Kasumi-1 (cell line): ENCODE measurements at places on chromosomes 1 and 21.

GRCh38 chr1:244286341-244286740, 165.4 kb downstream of the ADSS2 start:
- no peak for DNase-seq

- no peak for DNase-seq
These were observed 1.9 kb upstream of the ETV3 start for GRCh38 chr1:157140063-157140588.

GRCh38 chr1:115679141-115679611, 37.4 kb downstream of the VANGL1 start:
- no peak for DNase-seq

DNA sequence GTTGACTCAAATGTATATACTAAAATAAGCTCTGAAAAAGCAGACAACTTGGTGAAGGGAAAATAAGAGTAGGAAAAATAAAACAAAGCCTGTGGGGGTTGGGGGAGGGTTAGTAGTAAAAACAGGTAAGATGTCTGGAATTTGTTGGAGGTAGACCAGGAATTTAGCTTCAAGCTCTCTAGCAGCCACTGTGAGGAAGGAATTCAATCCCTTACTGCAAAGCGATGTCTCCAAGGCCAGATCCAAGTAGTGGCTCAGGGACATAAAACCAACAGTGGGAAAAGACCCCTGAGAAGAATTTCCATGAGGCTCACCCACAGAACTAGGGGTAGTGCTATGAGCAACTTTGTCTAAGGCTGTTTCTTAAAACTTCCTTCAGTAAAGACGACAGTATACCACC, 7.8 kb downstream of the ANGPTL7 start:
- DNase-seq: no peak

DNA sequence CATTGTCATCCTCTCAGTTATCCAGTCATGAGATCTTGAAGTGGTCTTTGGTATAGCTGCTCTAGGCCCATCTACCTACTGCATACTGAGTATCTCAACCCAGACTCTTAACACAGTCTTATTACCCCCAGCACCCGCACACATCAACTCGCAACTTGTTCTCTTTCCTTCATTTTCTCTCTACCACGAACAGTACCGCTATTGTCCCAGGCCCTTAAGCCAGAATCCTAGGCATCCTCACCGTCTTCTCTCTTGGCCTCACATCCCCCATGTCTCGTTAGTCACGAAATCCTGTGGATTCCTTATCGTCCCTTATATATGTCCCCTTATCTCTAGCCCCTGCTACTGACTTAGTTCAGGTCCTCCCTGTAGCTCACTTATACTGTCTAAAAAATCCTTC, 126.4 kb downstream of the TMEM53 start:
- DNase-seq: no peak

DNA sequence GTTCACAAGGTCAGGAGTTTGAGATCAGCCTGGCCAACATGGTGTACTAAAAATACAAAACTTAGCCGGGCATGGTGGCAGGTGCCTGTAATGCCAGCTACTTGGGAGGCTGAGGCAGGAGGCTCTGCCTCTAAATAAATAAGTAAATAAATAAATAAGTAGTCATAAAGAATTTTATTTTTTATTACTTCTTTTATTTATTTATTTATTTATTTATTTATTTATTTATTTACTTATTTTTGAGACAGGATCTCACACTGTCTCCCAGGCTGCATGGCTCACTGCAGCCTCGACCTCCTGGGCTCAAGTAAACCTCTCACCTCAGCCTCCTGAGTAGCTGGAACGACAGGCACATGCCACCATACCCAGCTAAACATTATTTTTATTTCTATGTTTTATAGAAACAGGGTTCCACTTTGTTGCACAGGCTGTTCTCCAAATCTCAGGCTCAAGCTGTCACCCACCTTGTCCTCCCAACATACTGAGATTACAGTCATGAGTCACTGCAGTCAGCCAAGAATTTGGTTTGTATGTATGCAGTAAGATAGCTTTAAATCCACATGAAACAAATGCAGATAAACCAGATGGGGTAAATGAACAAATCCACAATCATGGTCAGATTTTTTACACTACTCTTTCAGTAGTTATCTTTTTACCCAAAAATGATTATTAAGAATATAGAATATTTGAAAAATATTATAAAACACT, 523.3 kb upstream of the RGS18 start:
- no peak for DNase-seq

- no peak for DNase-seq
These were observed 267.8 kb downstream of the C1orf94 start for GRCh38 chr1:34444516-34444915.

DNA sequence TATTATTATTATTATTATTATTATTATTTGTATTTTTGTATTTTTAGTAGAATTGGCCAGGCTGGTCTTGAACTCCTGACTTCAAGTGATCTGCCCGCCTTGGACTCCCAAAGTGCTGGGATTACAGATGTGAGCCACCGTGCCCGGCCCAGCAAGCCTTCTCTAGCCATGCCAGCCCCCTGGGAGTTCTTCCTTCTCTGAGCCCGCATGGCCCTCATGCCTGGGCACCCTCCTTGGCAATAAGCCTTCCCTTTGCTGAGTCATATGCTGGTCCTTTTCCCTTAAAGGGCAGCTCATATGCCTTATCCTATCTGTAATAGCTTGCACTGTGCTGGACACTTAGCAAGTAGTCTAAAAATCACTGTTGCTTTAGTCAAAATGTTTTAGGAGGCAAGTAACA, 8.5 kb upstream of the NBL1 start:
- no peak for DNase-seq

DNA sequence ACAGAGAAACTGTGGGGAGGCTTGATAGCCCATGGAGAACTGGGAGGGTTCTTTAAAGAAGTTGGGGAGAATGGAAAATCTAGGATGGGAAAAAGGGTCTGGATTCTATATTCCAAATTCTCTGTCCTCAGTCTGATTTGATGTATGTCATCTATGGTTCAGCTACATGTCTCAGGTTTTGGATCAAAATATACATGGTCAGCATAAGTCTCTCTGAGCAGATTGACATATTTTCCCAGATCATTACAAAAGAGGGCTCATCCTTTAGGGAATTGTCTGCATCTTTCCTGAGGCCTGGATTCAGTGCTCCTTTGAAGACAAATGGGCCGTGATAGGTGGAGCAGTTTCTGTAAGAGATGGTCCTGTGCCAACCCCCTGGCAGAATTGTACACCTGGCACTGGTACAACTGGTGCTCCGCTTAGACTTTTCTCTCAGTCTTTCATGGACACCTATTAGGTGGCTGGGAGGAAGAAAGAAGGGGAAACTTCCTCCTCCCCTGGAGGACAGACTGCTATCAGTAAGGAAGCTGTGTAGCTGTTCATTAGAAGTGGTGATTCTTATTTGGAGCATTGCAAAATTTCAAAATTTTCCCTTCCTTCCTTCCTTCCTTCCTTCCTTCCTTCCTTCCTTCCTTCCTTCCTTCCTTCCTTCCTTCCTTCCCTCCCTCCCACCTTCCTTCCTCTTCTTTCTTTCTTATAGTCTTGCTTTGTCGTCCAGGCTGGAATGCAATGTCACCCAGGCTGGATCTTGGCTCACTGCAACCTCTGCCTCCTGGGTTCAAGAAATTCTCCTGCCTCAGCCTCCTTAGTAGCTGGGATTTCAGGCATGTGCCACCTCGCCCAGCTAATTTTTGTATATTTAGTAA, 26.1 kb upstream of the RGL1 start:
- DNase-seq: no peak

GRCh38 chr21:31537872-31538576, 121.5 kb upstream of the SOD1 start:
- no peak for DNase-seq

DNA sequence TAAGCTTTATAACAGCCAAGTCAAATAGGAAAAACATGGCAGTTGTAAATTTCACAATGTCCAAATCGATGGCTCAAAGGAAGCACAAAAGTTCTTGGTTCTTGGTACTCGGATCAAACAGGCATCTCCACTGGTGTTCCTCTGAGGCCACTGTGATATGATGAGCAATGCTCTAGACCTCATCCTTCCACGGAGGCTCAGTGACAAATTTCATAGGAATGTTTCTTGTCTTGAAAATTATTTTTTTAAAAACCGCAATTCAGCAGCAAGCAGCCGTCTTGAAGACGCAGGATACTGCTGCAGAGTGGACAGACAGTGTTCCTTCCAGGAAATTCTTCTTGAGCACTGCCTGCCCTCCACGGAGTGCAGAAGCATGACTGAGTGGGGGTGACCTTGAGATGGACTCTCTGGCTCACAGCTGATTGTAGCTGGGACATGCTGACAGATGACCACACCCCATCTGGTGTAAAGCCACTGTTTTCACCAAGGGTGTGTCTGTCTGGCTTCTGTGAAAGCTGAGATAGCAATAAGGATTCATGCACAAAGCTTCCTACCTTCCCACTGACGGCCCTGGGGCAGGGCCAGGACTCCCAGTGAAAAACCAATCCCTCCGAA, 61.9 kb downstream of the TIAM1 start:
- DNase-seq: no peak
